ENCODE measurements at places on chromosomes 6 and 20.

GRCh38 chr20:53087037-53087777 is 115.0 kb downstream of the TSHZ2 start:
- peak; percentile 41 for DNase-seq

DNA sequence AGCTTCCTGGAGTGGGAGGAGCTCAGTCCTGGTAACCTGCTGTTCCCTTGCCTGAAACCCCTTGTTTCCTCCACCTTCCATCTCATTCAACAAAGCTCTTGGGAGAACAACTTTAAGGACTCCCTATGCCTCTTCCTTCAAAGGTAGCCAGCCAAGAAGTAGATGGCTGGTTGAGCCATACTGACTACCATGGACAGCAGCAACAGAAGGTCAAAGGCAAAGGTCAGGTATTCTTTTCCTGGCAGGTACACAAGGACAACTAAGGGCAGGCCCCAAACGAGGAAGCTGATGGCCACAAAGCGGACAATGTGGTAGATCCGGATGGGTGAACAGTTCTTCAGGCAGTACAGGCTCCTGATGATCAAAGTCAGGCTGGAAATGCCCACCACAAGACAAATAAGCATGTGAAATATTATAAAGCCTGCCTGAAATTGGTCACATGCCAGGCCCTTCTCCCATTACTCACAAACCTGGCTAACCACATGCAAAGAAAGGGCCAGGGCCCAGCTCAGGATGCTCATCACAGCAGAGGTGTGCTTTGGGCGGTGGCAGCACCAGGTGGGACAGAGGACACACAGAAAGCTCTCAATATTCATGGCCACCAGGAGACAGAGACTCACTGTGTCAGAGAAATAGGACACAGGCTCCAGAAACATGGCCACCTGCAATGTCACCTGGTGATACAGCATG is 21.7 kb downstream of the UBD start:
- no peak for DNase-seq

- no peak for DNase-seq
Measured at GRCh38 chr20:43925215-43925614, 10.6 kb downstream of the TOX2 start.

DNA sequence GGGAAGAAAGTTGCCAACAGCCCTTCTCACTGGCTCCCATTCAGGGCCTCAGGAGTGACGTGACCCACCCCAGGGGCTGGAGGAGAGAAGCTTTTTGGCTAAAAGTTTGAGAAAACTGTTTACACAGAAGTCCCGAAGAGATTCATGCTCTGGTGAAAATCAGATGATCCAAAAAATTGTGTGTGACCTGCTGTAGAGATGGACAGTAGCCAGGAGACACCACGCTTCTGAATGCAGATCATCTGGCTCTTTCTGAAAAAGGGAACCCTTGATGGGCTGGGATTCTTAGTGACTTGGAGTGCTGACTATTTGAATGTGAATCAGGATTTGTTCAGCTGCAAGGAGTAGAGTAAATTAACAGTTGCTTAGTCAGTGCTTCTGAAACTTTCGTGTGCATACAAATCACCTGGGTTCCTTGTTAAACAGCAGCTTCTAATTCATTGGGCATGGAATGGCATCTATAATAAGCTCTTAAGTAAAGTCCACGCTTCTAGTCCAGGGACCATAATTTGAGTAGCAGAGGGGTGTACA is 265.1 kb downstream of the PREX1 start:
- DNase-seq = no peak

- DNase-seq = no peak
Measured at GRCh38 chr6:13397359-13398068, 69.2 kb upstream of the TBC1D7 start.

- DNase-seq = no peak
Measured at GRCh38 chr20:6560978-6561377, 206.5 kb upstream of the BMP2 start.

GRCh38 chr6:41318654-41319565 is 16.5 kb upstream of the NCR2 start:
- peak; percentile 86 for DNase-seq

DNA sequence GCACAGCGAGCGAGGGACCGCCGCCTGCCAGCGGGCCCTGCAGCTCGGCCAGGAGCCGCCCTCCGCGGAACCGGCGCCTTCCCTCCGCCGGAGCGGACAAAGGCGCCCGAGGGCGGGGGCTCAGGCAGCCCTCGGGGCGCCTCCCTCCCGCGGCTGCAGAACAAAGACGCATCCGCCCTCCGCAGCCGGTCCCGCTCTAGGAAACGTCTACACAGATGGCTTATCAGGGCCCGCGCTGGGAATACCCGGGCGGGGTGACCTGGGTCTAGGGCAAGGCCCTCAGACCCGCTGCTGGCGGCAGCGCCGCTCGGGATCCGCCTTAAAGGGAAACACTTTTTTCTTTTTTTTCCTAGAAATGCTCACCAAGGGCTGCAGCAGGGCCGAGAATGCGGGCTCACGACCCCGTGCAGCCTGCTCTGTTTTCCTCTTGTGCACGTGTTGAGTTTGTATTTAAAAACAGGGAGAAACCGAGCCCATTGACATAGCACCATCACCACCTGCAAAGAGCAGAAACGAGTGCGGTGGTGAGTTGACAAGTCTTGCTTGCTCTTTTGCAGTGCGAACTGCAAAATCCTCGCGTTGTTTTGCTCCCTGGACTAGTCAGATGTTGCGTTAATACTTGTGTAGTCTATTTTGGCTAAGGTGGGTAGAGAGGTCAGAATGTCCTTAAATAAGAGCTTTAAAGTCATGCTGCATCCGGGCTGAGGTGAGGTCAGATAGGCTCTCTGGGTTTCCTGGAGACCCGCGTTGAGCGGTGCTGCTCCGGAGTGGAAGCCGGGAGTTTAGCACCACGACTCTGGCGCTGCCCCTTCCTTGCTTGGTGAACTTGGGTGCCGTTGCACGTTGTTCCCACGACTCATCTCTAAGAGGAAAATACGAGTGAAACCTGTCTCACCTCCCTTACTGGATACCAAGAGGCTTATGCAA is 1.1 kb upstream of the RPS6KA2 start:
- DNase-seq = peak; percentile 70

GRCh38 chr6:20698675-20699074 is 164.4 kb downstream of the CDKAL1 start:
- DNase-seq = no peak

GRCh38 chr6:42907336-42907735 is 8.5 kb upstream of the PTCRA start:
- DNase-seq = no peak

DNA sequence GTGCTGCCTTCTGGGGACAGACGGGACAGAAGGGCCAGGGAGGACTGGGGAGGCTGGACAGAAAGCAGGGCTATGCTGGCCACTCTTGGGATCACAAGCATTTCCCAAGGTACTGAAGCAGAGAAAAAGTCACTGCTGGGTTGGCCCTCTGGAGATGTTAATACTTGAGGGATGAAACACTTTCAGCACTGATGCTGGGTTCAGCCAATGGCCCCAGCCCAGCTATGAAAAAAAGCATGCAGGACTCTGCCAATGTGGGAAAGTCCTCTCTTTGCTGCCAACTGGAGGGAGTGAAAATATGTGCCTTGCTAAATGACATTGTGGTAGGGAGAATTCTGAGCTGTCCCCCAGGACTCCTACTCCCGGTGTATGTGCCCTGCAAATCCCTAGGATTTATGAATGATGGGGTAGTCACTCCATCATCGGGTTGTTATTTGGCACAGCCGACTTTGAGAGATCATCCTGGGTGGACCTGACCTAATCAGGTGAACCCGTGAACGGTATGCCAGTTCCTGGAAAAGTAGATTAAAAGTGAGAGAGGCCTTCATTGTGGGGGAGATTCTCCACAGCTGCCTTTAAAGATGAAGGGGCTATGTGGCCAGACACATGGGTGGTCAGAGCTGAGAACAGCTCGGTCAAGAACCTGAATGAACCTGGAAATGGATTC is 119.9 kb upstream of the TRAF3IP2 start:
- DNase-seq = peak; percentile 71

GRCh38 chr6:121837545-121838229 is 402.2 kb downstream of the GJA1 start:
- DNase-seq = no peak

- peak; percentile 72 for DNase-seq
Measured at GRCh38 chr6:157184202-157185015, 138.9 kb downstream of the TMEM242 start.

- no peak for DNase-seq
Measured at GRCh38 chr20:32278199-32278643, 770 bp downstream of the KIF3B start.

GRCh38 chr6:137241481-137242038 is 22.4 kb upstream of the IFNGR1 start:
- no peak for DNase-seq

DNA sequence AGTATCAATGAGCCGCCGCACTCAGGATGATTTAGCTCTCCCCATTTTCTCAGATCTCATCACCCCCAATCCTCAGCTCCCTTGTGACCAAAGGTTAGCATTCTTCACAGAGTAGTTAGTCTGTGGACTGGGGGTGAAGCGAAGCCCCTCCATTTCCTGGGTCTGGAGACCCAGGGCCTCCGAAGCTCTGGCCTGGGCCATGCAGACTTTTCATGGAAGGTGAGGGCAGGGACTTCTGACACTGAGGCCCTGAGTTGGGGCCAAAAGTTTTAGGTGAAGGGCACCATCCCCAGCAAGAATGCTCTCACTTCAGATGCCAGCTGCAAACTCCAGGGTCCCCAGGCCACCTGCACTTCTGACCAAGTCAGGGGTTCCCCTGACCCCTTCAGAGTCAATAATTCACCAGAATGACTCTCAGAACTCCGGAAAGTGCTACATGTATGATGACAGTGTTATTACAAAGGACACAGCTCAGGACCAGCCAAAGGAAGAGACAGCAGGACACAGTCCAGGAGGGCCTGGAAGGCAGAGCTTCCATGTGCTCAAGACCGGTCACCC is 65.7 kb upstream of the DUSP22 start:
- no peak for DNase-seq

- DNase-seq = no peak
Measured at GRCh38 chr6:158707821-158708195, 58.0 kb downstream of the SYTL3 start.

- no peak for DNase-seq
Measured at GRCh38 chr20:41169791-41170351, 32.5 kb downstream of the PLCG1 start.

DNA sequence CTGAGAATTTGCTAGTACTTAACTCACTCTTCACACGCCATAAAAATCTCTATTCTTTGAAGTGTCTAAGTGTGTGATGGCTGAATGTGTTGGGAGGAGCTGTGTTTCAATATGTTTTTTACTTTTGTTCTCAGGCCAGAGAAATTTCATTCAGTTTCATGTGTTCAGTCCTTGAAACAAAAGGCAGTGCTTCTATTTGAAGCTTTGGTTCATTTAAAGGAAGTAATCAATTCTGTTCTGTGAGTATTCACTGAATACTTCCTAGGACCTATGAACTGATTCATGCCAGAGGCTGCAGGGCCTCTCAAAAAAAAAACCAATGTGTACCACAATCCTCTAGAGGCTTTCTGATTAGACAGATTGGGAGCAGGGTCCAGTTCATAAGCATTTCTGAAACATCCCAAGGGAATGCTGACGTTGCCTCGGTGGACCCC is 12.4 kb upstream of the F13A1 start:
- no peak for DNase-seq

DNA sequence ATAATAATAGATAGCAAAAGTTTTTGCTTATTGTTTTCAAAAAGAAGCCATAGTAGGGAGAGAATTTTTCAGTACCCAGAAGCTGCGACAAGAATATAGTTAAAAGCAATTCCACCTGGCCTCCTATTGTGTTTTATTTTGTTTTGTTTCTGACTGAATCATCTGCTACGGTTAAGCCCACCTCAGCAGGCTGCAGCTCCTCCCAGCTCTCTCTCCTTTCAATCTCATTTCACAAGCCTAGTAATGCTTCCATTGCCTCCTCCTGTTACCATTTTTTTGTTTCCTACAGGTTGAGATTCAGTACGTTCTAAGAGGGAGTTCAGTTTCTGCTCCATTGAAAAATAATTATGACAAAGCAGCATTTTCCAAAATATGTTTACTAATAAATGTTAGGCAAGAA is 77.9 kb downstream of the PCSK2 start:
- DNase-seq = no peak

DNA sequence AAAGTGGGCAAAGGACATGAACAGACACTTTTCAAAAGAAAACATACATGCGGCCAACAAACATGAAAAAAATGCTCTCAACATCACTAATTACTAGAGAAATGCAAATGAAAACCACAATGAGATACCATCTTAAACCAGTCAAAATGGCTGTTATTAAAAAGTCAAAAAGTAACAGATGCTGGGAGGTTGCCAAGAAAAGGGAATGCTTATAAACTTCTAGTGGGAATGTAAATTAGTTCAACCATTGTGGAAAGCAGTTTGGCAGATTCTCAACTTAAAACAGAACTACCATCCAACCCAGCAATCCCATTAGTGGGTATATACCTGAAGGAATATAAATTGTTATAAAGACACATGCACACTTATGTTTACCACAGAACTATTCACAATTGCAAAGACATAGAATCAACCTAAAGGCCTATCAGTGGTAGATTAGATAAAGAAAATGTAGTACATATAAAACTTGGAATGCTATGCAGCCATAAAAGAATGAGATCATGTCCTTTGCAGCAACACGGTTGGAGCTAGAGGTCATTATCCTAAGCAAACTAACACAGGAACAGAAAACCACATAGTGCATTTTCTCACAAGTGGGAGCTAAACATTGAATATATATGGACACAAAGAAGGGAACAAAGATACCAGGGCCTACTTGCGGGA is 16.3 kb downstream of the CENPQ start:
- no peak for DNase-seq

- no peak for DNase-seq
Measured at GRCh38 chr6:25280344-25281074, 1.3 kb downstream of the CARMIL1 start.

DNA sequence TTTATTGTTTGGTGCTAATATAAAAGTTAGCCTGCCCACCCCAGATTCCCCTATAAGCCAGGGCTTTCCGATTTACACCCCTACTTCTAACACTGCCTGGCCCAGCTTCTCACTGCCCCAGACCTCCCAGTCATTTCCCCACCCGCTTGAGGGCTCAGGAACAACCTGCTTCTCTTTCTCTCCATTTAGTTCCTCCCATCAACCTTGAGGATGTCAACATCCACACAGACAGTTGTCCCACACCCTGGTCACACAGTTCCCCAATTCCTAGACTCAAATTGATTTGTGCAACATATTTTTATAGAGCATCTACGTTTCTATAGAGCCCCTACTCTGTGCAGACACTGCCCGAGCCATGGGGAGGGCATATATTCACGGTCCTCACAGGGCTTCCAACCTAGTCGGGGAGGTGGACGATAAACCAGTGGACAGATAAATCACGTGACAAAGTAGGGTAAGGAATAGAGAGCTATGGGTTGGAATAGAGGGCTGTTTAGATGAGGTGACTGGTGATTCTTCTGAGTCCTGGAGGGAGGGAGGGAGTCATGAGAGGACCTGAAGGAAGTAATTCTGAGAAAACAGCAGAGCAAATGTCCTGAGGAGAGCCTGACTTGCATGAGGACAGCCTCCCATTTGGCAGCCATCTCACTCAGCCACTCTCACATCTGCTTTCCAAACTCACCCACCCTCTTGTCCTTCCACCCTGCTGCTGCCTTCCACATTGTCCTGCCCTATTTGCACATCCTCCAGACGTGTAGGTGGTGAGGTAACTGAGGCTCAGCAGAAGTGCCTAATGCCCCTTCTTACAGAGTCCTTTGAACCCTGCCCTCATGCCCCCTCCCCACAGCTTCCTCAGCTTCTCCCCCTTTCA is 6.3 kb downstream of the GABRR2 start:
- no peak for DNase-seq

GRCh38 chr20:61814244-61814643 is 251.4 kb downstream of the TAF4 start:
- peak; percentile 8 for DNase-seq

Data from right hindlimb (tissue), 1 donor.